GM06990 (cell line): ENCODE measurements at places on chromosomes 5 and 9.

GRCh38 chr5:77768978-77769377 is 7.2 kb downstream of the TBCA start:
- DNase-seq, result no peak

- no peak for DNase-seq
Measured at GRCh38 chr5:38938424-38938823, 92.6 kb downstream of the OSMR start.

GRCh38 chr5:78076351-78076750 is 218.1 kb downstream of the AP3B1 start:
- no peak for DNase-seq

DNA sequence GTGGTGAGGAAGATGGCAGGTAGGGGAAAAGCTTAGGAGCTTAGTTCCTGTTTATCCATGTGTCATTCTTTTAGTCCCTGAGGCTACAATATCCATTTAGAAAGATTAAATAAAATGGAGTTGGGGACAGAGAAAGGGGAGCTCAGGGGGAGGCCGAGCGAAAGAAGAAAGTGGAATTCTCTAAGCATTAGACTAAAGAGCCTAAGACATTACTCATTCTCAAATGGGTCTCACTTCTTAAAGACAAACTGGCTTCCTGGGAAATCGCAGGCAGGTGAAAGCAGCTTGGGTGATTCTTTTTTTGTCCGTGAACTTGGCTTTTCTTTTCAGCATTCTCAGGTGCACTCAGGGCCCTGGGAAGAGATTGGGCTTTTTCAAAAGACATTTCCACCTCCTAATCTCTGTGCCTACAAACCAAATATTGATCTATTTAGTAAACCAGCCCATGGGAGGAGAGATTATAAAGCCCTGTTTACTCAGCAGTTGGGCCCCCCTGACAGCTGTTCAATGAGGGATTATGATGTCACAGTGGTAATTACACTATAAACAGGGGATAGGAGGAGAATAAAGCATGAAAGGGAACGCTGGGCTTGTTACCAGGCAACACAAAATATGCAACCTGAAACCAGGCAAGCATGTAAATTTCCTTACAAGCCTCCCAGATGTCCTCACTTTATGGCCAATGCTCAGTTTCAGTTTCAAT is 584.0 kb downstream of the ACTL7B start:
- no peak for DNase-seq

GRCh38 chr5:17346811-17347210 is 129.4 kb downstream of the BASP1 start:
- DNase-seq, result no peak

DNA sequence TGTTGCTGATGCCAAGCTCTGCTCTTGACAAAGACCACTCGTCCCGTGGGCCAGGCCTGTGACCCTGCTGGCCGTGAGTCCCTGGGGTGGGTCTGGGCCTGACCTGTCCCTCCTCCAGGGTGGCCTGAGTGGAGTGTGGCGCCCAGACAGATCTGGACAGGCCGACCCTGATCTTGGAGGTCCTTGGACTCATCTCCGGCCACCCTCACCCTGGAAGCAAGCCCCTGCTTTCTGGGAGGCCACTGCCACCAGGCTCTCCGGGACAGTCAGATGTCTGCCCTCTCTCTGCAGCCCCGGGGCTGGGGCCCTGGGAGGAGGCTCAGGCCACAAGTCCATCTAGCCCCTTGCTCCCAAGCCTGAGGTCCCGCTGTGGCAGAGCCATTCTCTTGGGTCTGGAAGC is 31.2 kb upstream of the TMEM250 start:
- no peak for DNase-seq

GRCh38 chr9:16721972-16722371 is 148.5 kb downstream of the BNC2 start:
- no peak for DNase-seq

DNA sequence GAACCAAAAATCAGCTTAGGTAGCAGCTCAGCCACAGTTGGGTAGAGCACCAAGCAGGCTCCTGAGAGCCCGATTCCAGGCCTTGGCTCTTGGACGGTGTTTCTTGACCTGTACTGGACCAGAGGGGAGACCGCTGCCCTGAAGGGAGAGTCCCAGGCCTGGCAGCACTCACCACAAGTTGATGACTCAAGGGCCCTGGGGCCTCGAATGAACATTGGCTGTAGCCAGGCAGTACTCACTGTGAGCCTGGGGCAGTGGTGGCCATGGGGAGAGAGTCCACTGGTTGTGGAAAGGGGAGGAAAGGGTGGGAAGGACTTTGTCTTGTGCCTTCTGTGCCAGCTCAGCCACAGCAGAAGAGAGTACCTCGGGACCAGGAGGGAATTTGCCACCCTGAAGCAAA is 166.1 kb downstream of the EDIL3 start:
- no peak for DNase-seq
